Neural progenitor cell (in vitro differentiated cells): ENCODE measurements at places on chromosomes 4 and X. TPM values are rescaled to one million over a fixed set of nuclear protein-coding genes. Genes with fewer than 3 reads are reported as not detected.

- no peak for DNase-seq
Measured at GRCh38 chr4:93436000-93436626, 392.4 kb upstream of the ATOH1 start.

SCML2 gene
- total RNA-seq: 27.8 and 36.8 TPM in 2 replicates

- no peak for DNase-seq
Measured at GRCh38 chr4:146334862-146335449, 120.6 kb downstream of the REELD1 start.

- no peak for DNase-seq
Measured at GRCh38 chr4:744212-744841, 38.7 kb downstream of the PCGF3 start.
